Activated T-helper 1 cell treated with Interleukin-2 at 50 U/mL for 16 hours (primary cell): ENCODE measurements at places on chromosomes 16 and 17.

DNA sequence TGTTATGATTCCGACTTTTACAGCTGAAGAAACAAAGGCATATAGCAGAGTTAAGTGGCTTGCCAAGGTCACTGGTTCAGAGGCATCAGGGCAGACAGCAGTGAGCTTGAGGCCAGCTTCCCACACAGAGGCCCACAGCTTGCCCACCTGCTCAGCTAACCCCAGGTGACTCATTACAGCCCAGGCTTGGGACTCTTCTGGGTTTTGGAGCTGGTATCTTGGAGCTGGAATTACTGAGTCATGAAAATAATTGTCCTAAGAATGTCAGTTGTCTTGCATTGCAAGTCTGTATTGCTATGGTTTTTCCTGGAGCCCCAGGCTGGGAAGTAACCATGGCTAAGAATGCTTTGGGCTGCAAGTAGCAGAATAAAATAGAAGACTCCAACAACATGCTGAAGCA, 32.4 kb upstream of the IRX3 start:
- DNase-seq = no peak

DNA sequence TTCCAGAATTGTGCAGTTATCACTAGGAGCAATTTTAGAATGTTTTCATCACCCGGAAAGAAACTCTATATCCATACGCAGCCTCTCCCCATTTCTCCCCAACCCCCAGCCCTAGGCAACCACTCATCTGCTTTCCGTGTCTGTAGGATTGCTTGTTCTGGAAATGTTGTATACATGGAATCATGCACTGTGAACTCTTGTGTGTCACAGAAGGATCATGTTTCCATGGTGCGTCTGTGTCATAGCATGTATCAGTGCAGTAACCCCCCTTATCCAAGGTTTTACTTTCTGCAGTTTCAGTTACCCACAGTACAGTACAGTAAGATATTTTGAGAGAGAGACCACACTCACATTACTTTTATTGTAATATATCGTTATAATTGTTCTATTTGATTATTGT, 299.4 kb downstream of the CPPED1 start:
- no peak for DNase-seq

- no peak for DNase-seq
Observed at GRCh38 chr17:12007466-12007865, 10.2 kb upstream of the ZNF18 start.

- DNase-seq = no peak
Observed at GRCh38 chr17:67223924-67224323, 21.1 kb downstream of the HELZ start.

DNA sequence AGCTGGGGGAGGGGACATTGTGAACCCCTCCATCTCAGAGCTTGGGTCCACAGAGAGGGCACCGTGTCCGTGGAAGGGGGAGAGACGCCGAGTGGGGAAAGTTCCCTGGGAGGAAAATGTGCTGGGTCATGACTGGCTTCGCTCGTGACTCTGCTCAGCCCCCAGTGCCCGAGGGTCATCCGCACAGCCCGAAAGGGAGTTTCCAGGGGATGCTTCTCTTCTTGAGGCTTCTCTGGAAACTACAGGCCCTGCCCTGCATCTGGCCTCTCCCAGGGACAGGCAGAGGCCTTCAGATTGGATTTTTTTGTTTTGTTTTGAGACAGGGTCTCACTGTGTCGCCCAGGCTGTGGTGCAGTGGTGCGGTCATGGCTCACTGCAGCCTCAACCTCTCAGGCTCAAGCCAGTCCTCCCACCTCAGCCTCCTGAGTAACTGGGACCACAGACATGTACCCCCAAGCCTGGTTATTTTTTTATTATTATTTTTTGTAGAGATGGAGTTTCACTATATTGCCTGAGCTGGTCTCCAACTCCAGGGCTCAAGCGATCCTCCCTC, 9.8 kb upstream of the GSE1 start:
- DNase-seq = no peak

DNA sequence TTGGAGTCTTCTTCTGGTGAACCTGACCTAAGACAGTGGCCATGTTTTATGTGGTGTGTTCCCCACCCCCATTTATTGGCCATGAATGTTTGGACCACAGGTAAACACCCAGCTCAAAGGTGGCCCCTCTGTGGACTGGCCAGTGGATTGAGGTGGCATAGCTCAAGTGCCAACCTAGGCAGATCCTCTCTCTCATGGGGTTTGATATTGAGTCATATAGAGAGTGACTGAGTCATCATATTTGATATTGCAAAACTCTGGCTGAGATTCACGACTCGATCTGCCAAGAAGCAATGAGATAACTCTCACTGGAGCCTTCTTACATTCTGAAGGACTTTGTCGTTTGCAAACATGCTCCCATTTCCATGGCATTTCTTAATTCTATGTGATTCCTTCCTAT, 10.5 kb upstream of the TEKT3 start:
- no peak for DNase-seq

GRCh38 chr17:78958641-78959127, 21.0 kb downstream of the LGALS3BP start:
- DNase-seq = no peak

DNA sequence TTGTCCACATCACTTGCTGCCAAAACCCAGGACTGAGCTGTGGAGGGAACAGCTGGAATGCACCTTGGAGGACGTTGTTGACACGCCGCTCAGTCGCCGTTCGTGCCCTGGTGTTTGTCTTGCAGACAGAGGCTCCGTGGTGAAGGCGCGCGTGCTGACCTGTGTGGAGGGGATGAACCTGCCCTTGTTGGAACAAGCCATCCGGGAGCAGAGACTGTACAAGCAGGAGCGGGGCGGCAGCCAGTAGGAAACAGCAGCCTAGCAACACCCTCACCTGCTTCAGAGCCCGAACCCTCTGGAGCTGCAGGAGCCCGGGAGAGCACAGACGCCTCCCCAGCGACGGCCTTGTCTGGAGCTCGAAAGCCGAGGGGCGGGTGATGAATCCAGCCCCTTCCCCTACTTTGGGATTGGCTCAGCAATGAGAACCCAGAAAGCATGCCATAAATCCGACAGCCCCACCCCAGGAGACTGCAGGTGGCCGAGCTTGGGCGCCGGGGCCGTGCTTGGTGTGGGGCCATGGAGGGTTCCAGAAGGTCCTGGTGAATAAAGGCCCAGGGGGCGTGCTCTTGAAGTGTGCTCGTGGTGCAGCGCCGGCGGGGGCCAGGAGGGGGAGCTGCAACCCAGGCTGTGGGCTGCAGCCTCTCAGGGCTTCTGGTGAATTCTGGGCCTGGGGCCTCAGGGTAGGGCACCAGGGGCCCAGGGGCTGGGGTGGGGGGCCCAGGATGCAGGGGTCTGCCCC, 470 bp upstream of the CDK3 start:
- peak; percentile 38 for DNase-seq

GRCh38 chr16:55701442-55702319, 45.9 kb downstream of the SLC6A2 start:
- no peak for DNase-seq

DNA sequence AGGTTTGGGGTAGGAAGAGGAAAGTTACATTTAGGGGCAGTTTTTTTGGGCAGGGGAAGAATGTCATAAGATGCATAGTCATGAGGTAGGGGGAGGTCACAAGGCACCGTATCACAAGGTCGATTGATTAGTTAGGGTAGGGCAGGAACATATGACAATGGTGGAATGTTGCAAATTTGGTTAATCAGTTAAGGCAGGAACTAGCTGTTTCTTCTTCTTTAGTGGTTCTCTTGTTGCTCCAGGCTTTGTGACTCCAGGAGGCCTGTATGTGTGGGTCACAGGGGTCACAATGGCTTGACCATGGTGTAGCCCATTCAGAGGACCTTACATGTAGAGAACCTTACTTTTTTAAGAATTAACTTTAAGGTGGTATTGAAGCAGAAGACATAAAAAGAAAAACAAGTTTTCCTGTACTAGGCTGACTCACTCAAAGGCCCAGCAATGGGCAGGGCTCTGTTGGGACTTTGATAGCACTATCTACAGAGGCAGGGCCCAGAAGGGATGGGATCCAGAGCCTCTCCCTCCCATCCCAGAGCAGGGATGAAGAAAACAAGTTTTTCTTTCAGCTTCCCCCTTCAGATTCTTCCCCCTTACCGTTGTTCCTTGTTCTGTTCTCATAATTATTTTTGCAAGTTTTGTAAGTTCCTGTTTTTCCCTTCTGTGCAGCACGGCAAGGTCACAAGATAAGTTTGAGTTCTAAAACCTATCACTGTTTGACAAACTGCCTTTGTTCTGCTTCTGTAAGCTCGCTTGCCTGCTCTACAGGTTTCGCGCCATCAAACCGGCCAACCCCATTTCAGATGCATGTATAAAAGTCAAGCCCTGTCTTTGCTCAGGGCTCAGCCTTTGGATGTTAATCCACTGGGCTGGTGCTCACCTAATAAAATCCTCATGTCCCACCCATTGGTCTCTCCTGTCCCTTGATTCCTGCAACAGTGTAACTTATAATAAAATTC, 45.8 kb upstream of the ATF7IP2 start:
- no peak for DNase-seq

DNA sequence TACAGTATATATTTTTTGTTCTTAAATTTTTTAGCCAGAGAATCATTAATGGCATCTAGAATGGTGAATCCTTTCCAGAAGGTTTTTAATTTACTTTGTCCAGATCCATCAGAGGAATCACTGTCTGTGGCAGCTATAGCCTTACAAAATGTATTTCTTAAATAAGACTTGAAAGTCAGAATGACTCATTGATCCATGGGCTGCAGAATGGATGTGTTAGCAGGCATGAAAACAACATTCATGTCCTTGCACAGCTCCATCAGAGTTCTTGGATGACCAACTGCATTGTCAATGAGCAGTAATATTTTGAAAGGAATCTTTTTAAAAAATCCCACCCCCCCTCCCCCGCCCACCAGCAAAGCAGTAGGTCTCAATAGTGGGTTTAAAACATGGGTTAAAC, 51.4 kb downstream of the CACNG1 start:
- no peak for DNase-seq

- no peak for DNase-seq
Observed at GRCh38 chr16:59411961-59412841, 678.1 kb upstream of the GOT2 start.

DNA sequence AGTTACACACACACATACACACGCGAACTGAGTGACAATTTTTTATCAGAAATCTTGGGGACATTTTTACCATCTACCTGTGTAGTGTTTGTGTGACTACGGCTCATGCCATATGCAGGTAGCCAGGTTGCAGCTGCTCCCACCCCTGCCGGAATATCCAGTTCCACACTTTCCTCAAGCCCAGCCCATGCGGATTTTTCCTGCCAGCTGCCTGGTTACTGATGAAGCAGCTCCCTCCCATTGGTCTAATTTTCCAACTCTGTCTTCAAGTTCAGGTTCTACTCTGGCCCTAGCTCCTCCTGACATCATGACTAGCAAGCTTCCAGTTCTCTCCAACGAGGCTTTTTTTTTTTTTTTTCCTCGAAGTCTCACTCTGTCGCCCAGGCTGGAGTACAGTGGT, 4.8 kb downstream of the GSG1L2 start:
- DNase-seq = no peak

GRCh38 chr17:74325376-74325742, 667 bp upstream of the KIF19 start:
- DNase-seq = no peak

- DNase-seq = no peak
Observed at GRCh38 chr16:88045820-88046303, 94.6 kb downstream of the BANP start.

- DNase-seq = no peak
Observed at GRCh38 chr17:63611354-63611753, 10.7 kb downstream of the TACO1 start.

DNA sequence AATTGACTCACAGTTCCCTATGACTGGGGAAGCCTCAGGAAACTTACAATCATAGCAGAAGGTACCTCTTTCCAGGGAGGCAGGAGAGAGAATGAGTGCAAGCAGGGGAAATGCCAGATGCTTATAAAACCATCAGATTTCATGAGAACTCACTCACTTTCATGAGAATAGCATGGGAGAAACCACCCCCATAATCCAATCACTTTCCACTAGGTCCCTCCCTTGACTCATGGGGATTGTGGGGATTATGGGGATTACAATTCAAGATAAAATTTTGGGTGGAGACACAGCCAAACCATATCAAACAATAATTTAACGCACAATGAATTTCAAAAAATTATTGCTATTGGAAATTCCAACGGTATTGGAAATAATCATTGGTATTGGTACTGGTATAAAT, 15.1 kb downstream of the ABCA9 start:
- DNase-seq = no peak

- DNase-seq = no peak
Observed at GRCh38 chr17:21573961-21574610, 118.2 kb upstream of the KCNJ18 start.

DNA sequence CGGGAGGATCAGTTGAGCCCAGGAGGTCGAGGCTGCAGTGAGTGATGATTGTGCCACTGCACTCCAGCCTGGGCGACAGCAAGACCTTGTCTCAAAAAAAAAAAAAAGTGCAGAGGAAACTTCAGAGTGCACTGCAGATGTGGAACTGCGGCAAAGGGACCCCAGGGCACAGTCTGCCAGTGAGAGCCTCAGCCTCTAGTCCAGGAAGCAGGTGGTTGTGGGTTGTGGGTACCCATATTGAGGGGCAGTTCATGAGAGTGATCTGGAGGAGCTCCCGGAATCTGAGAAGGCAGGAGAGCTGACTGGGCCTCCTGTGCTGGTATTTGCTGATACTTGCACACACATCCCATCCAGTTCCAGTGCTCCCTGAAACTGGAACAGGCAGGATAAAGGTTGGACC, 13.1 kb downstream of the FOXN1 start:
- DNase-seq = no peak

DNA sequence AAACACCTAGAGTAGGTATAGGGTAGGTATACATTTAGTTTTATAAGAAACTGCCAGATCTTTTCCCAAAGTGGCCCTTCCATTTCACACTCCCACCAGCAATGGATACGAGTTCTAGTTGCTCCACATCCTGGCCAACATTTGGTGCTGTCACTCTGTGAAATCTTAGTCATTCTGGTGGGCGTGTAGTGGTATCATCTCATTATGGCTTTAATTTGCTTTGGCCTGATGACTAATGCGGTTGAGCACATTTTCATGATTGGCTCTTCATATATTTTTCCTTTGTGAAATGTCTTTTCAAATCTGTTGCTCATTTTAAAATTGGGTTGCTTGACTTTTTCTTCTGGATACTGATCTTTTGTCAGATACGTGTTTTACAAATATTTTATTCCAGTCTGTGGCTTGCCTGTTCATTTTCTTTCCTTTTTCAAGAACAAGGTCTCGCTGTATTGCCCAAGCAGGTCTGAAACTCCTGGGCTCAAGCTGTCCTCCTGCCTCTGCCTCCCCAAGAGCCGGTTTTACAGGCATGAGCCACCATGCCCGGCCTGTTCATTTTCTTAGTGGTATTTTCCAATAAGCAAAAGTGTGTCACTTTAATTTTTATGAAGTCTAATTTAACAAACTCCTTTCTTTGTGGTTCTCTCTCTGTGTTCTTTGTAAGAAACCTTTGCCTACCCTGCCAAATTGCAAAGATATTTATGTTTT, 192.4 kb downstream of the SEC14L1 start:
- no peak for DNase-seq
